Smooth muscle cell of bladder (primary cell): ENCODE measurements at places on chromosomes 5 and 9. TPM values are rescaled to one million over a fixed set of nuclear protein-coding genes. Genes with fewer than 3 reads are reported as not detected.

CPLANE1 gene
- total RNA-seq = 14.4 and 17.0 TPM in 2 replicates

FAM120AOS gene
- 26.6 and 31.3 TPM in 2 replicates for total RNA-seq

QRFP gene
- total RNA-seq = not detected in 2 replicates

TMEM232 gene
- 2.8 and 3.4 TPM in 2 replicates for total RNA-seq

SPATA31A3 gene
- not detected in 2 replicates for total RNA-seq

AGXT2 gene
- not detected in 2 replicates for total RNA-seq

F2RL2 gene
- total RNA-seq = 5.4 and 9.8 TPM in 2 replicates

MARCOL gene
- total RNA-seq = 4.0 and 8.3 TPM in 2 replicates

ECSCR gene
- total RNA-seq = 0.14 and 0.37 TPM in 2 replicates

TOR4A gene
- 11.0 and 13.5 TPM in 2 replicates for total RNA-seq

SCAMP1 gene
- 49.4 and 59.0 TPM in 2 replicates for total RNA-seq

COL23A1 gene
- under 0.01 TPM in 1 of 2 replicates, not detected in the other for total RNA-seq

OBP2B gene
- not detected in 2 replicates for total RNA-seq

POLE3 gene
- total RNA-seq = 18.8 and 22.8 TPM in 2 replicates

ANKRD31 gene
- total RNA-seq = 0.09 and 0.14 TPM in 2 replicates

MEGF10 gene
- total RNA-seq = 0.14 TPM in 1 of 2 replicates, not detected in the other

TLX3 gene
- not detected in 2 replicates for total RNA-seq

LRRC26 gene
- not detected in 2 replicates for total RNA-seq

CCL28 gene
- 0.43 and 1.5 TPM in 2 replicates for total RNA-seq

IL3 gene
- total RNA-seq = not detected in 2 replicates

DRD1 gene
- under 0.01 and 0.14 TPM in 2 replicates for total RNA-seq

CYSRT1 gene
- total RNA-seq = 0.18 and 0.57 TPM in 2 replicates

SLC23A1 gene
- total RNA-seq = under 0.01 TPM in 1 of 2 replicates, not detected in the other
